ENCODE measurements at places on chromosomes 11 and 22.

DNA sequence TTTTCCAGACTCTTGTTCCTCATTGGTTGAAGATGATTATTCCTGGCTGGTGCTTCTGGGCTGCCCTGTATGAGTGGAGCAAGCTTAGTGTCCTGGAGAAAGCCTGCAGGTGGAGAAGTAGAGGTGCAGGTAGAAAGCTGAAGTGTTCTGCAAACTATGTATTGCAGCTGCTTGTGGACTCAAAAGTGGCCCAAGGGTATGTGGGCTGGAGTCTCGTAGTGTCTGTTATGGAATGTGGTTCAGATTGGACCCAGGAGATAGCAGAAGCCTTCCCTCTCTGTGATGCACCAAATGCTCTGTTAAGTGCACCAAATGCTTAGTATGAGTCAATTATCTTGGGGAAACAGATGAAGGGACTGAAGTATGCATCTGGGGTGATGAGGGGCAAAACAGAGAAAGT lies 122.8 kb upstream of the CCDC90B start:
- DNase-seq, result no peak

GRCh38 chr11:67274768-67275605 lies 8.7 kb downstream of the GRK2 start:
- DNase-seq, result no peak

DNA sequence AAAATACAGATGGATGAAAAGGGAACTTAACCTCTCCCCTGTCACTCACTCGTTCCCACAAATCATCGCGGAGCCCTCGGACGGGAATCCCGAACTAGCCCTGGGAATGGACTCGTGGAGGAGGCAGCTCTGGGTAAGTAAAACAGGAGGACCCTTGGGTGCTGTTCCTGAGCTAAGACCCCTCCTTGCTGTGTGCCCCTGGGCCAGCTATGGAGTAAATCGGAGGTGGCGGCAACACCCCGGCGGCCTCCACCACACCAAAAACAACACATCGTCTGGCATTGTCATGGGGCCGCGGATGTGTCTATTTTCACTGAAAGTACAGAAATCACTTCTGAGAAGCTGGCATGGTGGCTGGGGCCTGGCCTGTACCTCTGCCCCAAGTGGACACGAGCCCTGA lies 12.1 kb downstream of the CPT1A start:
- DNase-seq, result no peak

DNA sequence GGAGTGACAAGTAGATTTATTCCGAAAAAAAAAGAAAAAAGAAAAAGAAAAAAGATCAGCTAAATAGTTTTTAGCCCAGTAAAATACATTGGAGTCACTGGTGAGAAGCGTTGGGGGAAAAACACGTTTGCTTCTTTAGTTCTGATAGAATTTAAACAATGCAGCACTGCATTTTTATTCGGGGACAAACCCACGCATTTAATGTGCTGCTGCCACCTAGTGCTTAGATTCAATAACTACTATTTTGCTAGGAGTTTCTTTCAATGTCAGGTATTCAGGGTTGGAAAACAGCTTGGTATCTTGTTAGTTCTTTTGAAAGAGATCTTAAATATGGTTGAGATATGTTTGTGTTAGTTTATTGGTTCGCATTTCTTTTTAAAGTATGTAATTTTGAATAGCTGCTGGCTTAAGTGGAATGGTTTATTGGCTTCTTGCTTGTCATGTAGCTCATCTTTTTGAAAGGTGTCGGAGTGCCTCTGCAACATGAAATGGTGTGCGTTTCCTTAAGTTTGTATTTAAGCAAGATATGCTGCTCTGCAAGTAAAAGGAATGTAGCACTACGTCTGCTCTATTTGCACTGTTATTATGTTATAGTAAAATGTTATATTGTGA lies 41.9 kb downstream of the SVIP start:
- DNase-seq, result no peak

- DNase-seq, result no peak
Measured at GRCh38 chr11:134516529-134516928, 104.5 kb upstream of the B3GAT1 start.

- no peak for DNase-seq
Measured at GRCh38 chr22:31929167-31929930, 15.0 kb upstream of the YWHAH start.

DNA sequence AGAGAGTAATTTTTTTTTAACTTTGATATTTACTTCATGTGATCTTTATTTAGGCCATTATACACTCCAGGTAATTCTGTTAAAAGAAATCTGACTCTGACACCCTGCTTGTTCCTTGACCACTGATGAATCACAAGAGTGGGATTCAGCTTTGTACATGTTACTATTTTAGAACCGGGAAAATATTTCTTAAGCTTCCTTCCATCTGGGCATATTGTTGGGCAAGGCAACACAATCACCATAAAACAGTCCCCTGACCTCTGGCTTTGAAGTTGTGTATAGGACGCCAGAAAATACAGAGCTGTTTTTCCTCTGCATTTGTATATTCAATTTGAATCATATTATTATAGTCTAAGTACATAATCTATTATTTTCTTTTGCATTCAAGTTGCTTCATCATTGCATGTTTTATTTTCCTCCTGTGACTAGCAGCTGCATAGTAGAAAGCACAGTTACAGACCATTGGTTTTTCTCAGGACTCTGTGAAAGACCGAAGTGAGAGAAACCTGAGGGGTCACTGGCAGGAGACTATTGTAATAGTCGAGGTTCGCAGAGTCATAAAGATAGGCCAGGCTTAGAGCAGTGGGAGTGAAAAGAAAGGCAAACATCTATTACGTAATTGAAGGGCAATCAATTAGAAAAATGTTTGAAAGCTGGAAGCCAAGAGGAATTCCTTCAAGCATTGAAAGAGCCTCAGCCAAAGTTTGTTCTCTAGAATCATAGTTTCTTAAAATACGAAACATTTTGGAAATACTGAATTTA lies 51.8 kb upstream of the SLC36A4 start:
- no peak for DNase-seq

GRCh38 chr11:101929294-101929915 lies 13.1 kb upstream of the ANGPTL5 start:
- DNase-seq, result no peak

GRCh38 chr11:3154001-3154599 lies 11.0 kb downstream of the OSBPL5 start:
- DNase-seq, result no peak

DNA sequence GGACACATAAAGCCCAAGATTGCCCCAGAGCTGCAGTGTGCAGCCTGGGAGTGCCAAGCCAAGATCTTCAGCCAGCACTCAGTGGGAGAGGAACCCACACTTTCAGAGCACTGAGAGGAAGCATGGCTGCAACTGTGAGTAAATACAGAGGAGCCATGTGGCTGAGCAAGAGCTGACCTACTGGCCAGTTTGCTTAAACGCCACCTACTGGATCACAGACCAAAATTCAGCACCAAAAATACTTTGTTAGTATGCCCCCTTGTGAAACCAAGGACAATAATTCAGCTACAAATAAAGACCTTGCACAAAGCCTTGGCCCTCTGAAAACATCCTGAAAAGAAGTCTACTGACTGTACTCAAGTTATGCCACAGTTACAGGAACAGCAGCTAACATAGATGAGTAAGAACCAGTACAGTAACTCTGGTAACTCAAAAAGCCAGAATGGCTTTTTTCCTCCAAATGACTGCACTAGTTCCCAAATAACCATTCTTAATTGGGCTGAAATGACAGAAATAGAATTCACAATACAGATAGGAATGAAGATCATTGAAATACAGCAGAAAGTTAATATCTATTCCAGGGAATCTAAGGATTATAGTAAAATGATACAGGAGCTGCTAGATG lies 10.1 kb upstream of the OR4A15 start:
- no peak for DNase-seq

GRCh38 chr22:24723111-24723510 lies 51.4 kb downstream of the PIWIL3 start:
- DNase-seq, result no peak

DNA sequence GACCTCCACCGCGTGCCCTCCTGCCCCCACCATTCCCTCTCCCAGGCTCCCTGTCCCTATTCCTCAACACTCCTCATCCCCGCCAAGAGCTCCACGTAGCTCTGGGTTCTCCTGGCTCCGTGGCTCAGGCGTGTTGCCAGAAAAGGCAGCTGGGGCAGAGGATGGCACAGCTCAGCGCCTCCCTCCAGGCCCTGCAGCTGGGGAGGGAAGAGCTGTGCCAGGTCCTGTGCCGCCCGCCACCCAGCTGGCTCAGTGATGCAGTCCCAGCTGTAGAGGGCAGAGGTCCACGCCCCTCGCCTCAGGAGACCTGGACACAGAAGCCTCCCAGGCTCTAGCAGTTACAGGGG lies 4.2 kb downstream of the ARHGAP1 start:
- no peak for DNase-seq

DNA sequence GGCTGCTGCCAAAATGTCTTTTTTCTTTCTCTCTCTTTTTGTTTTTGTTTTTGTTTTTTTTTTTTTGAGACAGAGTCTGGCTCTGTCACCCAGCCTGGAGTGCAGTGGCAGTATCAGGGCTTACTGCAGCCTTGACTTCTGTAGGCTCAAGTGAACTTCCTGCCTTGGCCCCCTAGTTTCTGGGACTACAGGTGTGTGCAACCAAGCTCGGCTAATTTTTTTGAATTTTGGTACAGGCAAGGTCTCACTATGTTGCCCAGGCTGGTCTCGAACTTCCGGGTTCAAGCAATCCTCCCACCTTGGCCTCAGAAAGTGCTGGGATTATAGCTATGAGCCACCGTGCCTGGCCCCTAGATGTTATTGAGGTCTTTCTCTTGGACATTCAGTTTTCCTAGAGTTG lies 2.2 kb upstream of the DDX10 start:
- DNase-seq, result no peak

DNA sequence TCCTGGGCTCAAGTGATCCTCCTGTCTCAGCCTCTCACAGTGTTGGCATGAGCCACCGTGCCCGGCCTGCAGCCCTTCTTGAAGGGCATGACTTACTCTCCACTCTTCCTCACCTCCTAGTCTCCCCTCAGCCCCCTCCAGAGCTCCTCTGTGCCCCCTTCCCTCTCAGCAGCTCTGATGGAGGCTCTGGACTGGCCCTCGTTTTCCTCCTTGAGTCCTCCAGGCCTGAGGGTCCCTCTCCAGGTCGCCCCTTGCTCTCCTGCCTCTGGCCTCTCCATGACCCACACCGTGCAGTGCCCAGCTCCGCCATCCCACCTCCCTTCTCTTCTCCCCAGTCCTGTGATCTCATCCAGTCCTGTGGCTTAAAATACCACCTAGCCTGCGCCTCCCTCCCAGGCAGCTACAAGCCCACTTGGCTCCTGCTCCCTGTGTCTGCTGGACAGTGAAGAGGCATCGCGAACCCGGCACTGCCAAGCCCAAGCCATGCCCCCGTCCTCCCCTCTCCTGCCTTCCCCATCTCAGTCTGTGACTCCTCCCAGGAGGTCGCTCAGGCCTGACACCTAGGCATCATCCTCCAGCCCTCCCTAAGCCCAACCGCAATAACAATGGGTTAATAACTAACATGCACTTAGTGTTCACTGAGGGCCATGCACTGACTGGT lies 11.9 kb downstream of the KCNJ4 start:
- DNase-seq, result no peak

GRCh38 chr22:46069521-46070214 lies 80.7 kb upstream of the PPARA start:
- DNase-seq, result no peak

DNA sequence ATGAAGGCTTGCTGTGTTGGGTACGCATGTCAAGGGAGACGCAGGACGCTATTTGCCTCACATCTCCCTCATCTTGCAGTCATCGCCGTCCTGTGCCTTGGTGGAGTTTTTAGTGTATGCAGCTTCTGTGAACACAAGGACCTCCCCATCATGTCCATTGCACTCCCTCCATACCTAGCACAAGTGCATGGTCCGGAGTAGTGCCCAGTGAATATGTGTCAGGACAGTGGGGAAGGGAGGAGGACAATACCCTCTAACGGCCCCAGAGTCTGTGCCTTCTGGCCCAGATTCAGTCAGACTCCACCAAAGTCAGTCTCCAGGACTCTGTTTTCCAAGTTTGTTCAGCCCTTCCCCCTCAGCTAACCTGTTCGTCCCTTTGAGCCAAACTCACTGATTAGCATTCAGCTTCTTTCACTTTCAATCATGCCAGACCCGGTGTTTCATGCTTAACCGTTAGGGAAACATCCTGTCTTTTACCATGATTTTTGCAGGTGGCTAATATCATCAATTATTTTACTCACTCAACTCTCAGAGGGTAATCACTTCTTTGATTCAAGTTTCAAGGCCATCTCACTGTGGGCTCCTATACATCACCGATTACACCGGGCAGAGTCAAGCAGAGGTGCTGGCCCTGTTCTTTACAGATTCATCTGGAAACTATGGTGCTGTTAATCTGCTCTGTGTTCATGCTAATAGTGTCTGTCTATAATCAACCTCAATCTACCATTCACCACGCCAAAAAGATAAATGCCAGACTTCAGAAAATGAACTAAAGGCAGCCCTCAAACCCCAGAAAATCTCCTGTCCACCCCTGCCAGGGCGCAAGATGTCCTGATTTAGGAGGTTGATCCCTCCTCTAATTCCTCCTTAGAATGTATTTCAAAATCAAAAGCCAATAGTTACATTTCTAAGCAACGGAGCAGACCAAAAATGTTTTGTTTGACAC lies 156.5 kb downstream of the RRAS2 start:
- no peak for DNase-seq

DNA sequence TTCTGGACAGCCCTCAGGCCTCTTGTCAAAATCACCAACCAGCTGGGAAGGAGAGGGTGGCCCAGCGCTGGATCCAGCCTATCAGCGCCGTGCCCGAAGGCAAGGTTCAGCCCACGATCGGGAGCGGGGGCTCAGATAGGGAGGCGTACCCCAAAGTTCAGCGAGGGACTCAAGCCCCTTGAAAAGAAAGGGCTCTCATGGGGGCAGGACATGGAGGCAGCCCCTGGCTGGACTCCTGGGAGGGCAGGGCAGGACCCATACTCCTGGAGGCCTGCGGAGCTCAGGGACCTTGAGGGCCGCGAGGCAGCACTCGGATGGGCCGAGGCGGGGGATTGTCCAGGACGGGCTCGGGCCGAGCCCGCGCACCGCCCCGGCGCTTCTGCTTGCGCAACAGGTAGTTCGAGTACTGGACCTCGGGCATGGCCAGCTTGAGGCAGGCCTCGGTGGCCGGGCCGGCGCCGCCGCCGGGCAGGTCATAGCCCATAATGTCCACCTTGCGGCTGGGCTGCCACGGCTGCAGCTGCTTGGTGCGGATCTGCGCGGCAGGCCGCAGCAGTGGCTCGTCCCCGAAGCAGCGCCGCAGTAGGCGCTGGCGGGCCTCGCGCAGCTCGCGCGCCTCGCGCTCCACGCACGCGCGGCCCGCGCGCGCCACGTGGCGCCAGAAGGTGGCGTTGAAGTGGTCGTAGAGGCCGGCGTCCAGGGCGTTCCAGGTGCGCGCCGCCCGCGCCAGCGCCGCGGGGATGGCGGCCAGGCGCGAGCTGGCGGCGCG lies 6.5 kb downstream of the GAL3ST3 start:
- no peak for DNase-seq

Measured in stimulated activated CD8-positive, alpha-beta memory T cell treated with anti-CD3 and anti-CD28 coated beads, Interleukin-15, amount 100 ng/mL, for 24 hours (primary cell).